ENCODE measurements at places on chromosomes 4 and X. TPM values are rescaled to one million over a fixed set of nuclear protein-coding genes. Genes with fewer than 3 reads are reported as not detected.

Gene TMPRSS11D
- not detected for total RNA-seq

Gene NAA11
- not detected for total RNA-seq

Gene FGFRL1
- 27.3 TPM for total RNA-seq

Gene CENPU
- total RNA-seq, result 60.5 TPM

Gene GRIA3
- 4.2 TPM for total RNA-seq
